ENCODE measurements at places on chromosomes 3 and 15.

GRCh38 chr15:85906640-85907039 lies 111.9 kb upstream of the KLHL25 start:
- DNase-seq: no peak

DNA sequence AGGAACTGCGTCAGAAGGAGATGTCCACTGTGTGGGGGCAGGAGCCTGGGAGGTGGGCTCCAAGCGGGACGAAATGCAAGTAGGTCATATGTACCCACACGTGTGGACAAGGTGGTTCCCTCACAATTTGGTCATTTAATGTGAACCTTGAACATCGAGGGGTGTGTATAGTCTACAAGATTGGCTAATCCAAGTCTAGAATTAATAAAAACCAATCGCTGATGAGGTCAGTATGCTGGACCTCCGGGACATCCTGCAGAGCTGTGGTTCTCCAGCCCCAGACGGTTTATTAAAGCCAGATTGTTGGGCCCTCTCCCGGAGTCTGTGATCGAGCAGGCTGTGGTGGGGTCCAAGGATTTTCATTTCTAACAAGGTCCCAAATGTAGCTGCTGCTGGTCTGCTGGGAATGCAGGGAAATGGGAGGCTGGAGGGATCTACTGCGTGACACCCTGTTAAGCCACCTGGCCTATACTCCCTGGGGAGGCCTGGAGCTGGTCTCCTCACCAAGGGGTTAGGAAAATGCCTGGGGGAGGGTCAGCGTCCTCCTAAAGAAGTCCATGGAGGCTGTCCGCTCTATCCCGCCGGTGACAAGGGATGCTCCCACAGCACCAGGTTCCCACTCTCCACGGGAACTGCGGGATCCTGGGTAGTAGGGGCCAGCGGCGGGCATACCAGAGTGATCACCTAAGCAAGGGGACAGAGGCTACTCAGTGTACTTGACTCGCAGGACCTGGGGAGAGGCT lies 25.1 kb downstream of the PCSK6 start:
- DNase-seq: no peak

GRCh38 chr3:196219194-196219969 lies 3.0 kb downstream of the SLC51A start:
- peak; percentile 21 for DNase-seq

DNA sequence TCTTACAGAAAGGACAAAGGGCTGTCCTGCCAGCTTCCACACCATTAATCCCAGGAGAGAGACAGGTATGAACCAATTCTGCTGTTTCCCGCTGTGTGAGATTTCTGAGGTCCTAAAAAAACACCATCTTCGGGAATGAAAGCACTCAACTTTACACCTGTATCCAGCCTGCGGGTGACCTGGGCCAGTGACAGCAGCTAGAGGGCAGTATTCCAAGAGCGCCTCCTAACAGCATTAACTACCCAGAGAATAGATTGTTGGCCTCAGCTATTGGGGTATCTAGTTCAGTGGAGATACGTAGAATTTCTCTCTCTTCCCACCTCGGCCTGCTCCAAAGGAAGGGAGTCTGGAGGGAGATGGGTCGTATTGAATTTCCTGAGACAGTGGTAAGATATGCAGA lies 55.1 kb downstream of the WDR76 start:
- DNase-seq: no peak

DNA sequence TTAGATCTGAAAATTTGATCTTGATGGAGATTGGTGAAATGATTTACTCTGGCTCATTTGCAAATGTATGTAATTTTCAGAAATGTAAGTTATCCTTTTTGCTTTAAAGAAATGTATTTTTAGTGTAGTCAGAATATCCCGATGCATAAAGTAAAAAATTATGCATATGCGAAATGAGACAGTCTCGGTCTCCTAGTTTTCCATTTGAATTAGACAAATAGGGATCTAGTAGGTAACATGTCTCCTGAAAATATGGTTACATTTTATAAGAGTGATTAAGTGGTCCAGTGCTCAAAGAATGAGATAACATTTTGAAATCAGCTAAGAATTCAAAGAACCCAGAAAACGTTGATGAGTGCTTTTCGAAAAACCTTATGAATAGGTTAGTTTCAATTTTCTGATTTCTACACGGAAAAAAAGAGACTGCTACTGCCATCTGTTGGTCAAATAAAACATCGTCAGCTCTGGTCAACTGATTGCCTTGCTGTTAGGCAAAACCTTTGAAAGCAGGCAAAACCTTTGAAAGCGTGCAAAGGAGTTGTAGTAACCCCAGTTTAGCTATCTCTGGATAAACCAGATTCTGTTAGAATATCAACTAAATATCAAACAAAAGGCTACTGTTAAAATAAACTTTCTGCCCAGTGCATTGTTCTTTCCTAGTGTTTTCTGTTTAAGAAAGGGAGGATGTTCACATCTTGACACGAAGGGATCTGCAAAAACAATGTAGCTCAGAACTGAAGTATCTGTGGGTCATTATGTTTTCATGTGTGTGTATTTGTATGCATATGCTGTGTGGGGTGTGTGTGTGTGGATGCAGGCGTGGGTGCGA lies 59.3 kb upstream of the CHMP2B start:
- no peak for DNase-seq

DNA sequence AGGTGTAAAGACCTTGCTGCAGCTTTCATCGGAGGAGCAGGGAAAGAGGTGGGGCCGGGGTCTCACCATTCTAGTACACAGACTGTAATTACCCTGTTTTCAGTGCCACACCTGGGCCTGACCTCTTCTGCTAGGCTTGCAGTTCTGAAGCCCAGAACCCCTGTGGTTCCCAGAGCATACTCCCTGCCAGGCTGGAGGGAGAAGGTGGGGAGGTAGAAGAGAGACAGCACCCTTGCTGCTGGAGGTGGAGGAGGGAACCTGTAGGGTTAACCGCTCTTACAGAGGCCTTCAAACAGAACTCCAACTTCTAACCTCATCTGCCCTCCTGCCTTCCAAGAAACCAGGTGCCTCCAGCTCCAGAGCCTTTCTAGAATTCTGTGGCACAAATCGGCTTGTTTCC lies 27.0 kb downstream of the PCOLCE2 start:
- DNase-seq: no peak

DNA sequence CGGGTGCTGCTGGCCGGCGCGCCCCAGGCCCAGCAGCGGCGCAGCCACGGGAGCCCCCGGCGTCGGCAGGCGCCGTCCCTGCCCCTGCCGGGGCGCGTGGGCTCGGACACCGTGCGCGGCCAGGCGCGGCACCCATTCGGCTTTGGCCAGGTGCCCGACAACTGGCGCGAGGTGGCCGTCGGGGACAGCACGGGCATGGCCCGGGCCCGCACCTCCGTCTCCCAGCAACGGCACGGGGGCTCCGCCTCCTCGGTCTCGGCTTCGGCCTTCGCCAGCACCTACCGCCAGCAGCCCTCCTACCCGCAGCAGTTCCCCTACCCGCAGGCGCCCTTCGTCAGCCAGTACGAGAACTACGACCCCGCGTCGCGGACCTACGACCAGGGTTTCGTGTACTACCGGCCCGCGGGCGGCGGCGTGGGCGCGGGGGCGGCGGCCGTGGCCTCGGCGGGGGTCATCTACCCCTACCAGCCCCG lies 777 bp downstream of the LOXL1 start:
- peak; percentile 33 for DNase-seq

DNA sequence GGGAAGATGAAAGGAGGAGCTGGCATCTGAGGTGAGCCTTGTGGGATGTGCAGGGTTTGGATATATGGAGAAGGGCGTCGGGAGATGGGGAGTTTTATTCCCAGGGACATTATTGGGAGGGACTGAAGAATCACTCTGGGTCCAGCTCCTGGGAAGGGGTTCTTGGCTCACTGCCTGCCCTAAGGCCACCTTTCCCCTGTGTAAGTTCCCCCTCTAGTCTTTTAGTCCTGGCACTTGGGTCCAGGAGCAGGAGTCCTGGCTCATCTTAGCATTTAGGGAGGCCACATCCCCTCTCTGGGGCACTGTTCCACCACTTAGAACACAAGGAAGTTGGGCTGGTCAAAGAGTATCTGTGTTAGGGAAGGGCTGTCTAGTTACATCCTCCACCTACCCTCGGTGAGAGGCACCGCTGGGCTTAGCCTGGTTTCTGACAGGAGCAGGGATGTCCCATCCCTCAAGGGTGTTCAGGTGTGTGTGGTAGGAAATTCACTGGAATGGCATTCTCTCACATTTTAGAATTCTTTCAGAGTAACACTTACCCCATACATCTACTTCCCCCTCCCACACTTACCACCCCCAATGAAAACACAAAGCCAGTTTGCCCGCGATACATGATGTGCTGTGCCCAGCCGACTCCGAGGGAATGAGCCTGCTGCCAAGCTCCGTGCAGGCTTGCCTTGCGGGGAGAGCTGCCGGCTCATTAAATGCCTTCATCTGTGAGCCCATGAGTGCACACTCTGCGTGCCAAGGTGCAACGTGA lies 86.7 kb downstream of the FAM43A start:
- no peak for DNase-seq

DNA sequence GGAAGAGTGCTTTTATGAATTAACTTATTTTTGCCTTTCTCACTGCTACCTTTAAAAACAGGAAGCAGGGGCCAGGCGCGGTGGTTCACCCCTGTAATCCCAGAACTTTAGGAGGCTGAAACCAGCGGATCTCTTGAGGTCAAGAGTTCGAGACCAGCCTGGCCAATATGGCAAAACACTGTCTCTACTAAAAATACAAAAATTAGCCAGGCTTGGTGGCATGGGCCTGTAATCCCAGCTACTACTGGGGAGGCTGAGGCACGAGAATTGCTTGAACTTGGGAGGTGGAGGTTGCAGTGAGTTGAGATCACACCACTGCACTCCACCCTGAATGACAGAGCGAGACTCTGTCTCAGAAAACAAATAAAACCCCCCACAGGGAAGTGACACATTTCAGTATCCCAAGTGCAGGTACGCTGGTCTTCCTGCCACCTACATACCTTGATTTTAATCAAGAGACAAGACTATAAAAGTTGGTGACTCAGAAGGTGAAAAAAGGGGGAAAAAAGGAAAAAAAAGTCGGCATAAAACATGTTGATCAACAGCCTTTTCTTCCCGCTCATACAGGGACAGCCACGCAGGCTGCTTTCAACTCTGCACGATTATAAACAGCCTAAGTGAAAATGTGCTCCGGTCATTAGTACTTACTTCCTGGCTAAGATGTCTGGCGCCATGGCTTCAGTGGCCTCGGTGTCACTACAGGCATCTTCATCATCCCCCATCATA lies 18.8 kb downstream of the PPP1R2 start:
- no peak for DNase-seq

- no peak for DNase-seq
Observed at GRCh38 chr3:16449369-16449768, 64.1 kb downstream of the RFTN1 start.

All from stimulated activated CD4-positive, alpha-beta T cell treated with anti-CD3 and anti-CD28 coated beads, Interleukin-1b, Interleukin-23, amount 100 ng/mL, for 4 hours (primary cell).